Prostate gland (tissue), 2 donors: ENCODE measurements at places on chromosomes 16 and 17.

- no peak for DNase-seq
Observed at GRCh38 chr17:9237661-9238301, 216.5 kb downstream of the NTN1 start.

GRCh38 chr17:64608571-64608981 is 53.5 kb downstream of the SMURF2 start:
- DNase-seq = no peak

- no peak for DNase-seq
Observed at GRCh38 chr17:48616717-48617470, 1.8 kb upstream of the HOXB8 start.

DNA sequence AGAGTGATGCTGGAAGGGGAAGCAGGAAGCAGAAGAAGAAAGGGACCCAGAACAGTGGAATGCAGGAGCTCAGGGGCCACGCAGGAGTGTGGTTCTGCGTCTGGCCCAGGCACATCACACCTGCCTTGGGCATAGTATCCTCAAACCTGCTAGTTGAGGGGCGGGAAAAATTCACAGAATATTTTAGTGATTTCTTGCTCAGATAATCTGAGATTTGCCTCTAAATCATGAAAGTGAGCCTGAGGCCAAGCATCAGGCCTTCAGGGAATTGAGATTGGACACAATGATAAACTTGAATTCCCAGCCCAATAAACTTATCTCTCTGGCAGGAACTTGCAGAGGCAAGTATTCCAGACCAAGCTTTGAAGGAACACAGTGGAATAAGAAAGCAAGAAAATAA is 48.5 kb upstream of the CCL2 start:
- DNase-seq = peak; percentile 42

- DNase-seq = peak; percentile 25
Observed at GRCh38 chr17:59627770-59628171, 8.1 kb downstream of the CLTC start.

GRCh38 chr16:85138073-85138824 is 26.0 kb upstream of the CIBAR2 start:
- no peak for DNase-seq

- no peak for DNase-seq
Observed at GRCh38 chr16:86668136-86668910, 90.0 kb downstream of the FOXL1 start.

DNA sequence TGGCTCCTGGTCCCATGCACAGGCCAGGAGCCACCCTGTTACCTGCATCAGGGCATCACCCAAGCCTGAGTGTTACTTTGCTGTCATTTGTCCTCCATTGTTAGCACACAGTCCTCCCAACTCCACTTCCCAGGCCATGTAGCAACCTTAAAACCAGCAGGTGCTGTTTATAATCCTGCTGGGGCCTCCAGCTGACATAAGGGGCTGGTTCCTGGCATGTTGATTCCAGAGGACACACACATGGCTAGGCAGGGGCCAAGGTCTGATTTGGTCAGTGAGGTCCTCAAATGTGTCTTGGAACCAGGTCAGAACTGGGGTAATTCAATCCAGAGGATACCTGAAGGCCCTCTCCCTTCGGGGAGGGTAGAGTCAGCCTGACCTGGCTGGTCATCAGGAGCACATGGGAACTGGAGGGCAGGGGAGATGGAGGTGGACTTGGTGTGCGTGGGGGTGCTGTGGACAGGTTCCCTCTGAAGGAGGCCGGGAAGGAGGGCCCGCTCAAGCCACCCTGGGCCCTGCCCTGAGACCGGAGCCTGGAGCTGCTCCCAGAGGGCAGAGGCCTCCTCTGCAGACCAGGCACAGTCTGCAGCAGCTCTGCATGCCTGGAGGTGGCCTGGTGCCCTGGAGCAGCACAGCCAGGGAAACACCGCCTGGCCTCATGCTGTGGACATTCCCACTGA is 6.6 kb downstream of the ADORA2B start:
- no peak for DNase-seq

GRCh38 chr16:15830832-15831451 is 25.9 kb downstream of the MYH11 start:
- no peak for DNase-seq

DNA sequence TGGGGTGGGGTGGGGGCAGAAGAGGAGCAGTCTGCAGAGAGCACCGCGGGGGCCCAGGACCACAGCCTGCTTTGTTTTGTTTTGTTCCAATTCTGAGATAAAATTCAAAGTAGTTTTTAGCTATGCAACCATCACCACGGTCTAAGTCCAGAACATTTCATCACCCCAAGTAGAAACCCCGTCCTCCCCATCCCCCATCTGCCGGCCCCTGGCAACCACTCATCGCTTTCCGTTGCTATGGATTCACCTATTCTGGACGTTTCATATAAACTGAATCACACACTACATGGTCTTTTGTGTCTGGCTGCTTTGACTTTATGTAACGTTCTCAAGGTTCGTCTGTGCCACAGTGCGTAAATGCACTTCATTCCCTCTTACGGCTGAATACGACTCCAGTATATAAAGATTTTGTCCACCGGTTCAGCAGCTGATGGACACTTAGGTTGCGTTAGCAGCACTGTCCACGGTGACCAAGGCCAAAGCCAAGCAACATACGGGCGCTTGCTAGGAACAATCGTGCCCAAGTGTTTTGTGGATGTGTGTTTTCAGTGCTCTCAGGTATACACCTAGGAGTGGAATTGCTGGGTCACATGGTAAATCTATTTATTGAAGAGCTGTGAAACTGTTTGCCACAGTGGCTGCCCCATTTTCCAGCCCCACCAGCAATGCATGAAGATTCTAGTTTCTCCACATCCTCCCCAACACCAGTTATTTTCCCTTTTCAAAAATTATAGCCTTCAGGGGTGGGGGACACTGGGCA is 27.7 kb upstream of the RASD1 start:
- no peak for DNase-seq

DNA sequence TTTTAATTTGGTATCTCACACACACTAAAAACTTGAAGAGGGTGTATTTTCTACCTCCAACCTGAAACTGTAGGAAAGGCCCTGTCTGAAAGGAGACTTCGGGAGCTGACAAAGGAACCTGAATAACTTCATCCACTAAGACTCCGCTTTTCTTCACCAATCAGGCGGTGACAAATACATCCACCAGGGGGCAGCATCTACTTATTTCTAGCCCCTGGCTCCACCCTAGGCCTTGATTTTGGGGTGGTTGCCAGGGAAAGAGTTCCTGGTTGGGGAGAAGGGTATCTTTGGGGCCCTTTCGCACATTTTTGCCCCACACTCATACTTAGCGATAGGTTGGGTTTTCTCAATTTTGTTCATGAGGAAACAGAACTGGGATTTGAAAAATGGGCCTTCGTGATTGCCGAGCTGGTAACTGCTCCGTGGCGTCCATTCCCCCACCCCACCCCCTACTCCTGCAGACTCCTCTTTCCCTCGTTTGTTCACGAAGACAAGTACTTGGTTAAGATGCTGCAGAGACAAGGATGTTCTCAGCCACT is 4.8 kb upstream of the ARL4D start:
- DNase-seq = peak; percentile 93

DNA sequence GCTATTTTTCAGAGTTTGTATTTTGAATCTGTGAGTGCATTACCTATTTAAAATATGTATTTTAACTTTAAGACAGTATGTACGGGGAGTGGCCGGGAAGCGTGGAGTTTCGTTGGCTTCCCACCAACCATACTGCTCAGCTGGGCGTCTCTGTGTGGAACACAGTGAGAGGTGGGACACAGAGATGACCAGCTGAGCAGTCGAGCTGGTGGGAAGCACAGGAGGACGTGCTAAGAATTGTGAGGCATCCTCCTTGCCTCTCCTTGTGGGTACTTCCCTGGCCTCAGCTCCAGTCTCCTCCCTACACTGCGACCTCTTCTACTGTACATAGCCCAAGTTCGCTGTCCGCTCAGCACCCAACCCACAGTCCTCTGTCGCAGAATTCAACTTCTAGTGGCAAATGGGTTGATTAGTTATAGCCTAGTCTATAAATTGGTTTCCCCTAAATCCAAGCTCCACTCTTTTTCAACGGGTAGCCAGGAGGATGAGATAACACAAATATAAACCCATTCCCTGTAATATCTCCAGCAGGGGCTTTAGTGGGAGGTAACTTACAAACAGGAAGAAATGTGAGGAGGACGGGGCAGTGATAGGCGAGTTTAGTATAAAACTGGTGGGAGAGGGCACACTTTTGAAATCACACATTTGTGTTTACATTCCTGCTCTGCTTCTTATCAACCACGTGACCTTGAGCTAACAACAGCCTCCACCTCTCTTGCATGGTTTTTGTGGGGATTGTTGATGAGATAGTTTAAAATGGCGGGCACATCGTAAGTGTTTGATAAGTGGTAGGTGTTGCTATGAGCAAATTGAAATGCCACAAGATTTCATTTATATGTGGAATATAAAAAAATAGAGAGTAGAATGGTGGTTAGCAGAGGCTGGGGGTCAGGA is 211.9 kb upstream of the HS3ST3A1 start:
- DNase-seq = no peak

GRCh38 chr17:66652840-66653507 is 181.9 kb upstream of the CACNG5 start:
- DNase-seq = no peak

DNA sequence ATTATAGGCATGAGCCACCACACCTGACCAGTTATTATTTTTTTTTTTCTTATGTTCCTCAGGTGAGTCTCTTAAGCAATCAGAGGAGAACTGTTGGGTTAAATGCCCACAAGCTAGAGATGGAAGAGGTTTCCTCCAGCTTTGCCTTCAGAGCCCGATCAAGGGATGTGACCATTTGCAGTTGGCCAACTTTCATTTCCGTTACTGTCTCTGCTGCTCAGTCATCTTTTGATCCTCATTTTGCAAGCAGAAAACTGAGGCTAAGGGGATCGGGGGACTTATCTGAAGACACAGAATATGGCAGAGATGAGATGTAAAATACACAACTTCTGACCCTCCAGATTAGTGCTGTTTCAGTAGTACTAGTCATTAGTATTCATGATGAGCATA is 188.8 kb downstream of the RAB11FIP4 start:
- DNase-seq = no peak

- no peak for DNase-seq
Observed at GRCh38 chr17:58283674-58284612, 3.2 kb upstream of the MPO start.

- DNase-seq = no peak
Observed at GRCh38 chr16:84268291-84269040, 26.2 kb upstream of the WFDC1 start.

DNA sequence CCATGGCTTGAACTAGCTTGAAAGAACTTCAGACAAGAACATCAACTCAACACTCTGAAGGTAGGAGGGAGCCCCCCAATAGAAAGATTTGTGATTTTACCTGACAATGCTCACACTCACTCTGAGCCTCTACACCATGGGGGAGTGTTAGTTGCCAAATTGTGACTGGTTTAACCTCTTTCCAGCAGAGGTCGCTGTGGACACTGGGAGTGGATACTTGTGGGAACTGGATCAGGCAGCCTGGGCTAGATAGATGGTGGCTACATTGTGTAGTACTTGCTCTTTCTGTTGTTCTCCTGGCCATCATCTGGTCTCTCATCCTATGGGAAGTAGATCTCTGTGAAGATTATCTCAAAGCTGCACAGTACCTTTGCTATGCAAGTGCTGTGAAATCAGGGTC is 2.9 kb downstream of the SMPD3 start:
- no peak for DNase-seq

GRCh38 chr16:85477801-85478363 is 135.2 kb upstream of the GSE1 start:
- DNase-seq = no peak

DNA sequence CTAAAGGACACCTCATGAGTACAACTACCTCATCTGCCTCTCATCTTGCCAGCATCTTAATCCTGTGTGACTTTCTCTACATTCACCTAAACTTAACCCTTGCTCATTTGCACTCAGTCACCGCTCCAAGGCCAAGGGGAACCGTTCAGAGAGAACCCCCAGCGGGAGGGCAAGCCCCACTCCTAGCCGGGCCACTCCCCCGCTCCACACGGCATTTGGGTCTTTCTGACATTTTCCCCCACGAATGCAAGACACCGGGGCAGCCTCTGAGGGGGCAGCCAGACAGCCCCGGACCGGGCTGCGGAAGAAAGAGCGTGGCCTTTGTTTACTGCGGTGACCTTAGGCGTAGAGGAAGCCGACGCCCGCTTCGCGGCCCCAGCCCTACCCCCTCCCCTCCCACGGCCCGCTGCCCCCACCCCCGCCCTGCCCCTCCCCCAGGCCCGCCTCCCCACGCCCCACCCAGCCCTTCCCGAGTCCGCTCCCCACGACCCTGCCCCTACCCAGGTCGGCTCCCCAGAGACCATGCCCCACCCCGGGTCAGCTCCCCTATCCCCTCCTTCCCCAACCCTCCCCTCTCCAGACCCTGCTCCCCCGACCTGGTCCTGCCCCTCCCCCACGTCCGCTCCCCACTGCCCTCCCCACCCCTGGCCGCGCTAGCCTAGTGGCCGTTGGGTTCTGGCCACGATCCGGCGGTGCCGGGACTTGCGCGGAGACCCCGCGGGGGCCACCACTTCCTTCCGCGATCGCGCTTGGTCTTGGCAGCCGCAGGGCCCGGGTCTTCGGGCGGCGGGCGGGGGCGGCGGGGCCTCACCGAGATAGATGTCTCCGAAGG is 789 bp downstream of the CSNK1D start:
- DNase-seq = no peak

DNA sequence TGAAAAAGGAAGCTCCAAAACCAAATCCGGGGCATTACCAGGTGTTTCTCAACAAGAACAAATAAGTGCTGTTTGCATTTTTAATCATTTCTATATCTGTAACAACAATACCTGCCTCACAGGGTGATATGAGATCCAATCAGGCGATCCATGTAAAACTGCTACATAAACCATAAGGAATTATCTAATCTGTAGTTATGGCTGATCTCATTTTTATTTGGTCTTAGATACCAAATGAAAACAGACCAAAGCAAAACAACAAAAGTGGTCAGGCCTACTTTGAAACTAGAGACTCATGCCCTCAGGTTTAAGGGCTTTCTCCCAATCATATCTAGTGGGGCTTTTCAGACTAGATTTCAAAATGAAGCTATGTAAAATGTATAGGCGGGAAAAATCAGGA is 28.3 kb downstream of the XPO6 start:
- DNase-seq = no peak

- DNase-seq = peak; percentile 13
Observed at GRCh38 chr17:32281011-32281451, 15.4 kb downstream of the RHBDL3 start.
